SHP77 treated with DMSO at 0.1 percent for 48 hours (cell line): ENCODE measurements at places on chromosomes 4 and X.
A peak's percentile ranks its signal among the peaks of the same experiment; 100 is the strongest.

DNA sequence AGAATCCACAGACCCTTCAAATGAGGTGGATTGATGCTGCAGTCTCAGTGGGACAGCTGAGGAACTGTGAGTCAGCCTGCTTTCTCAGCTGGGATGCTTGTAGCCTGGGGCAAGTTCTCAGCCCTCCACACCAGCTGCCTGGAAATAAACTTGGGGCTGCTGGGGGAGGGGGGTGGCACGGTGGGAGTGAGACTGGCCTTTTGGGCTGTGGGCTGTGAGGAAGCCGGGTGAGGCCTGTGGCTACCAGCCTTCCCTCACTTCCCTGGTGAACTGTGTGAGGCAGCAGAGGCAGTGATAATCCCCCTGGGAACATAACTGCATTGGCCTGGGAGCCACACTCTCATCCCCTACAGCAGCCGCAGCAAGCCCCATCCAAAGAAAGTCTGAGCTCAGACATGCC lies 114.5 kb upstream of the GUCY1A1 start:
- DNase-seq = no peak

DNA sequence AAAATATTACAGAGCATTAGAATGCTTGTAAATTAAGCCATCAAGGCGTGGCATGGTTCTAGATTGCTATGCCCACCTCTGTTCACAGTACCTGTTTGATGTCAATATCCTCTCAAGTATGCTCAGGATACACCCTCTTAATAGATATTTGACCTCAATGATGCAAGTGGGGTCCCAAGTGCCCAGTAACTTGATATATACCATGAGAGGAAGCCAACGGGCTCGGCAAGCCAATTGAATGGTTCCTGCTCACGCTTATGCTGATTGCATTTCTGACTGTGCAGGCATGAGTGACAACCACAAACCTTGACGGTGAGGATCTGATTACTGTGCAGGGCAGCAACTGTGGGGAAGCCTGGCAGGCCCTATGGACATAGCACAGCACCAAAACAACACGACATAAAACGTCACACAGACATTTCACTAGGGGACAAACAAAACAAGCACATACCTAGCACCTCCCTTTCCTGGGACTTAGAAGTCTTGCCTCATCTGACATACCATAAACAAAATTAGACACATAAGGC lies 179.1 kb upstream of the ETNPPL start:
- peak; percentile 44 for DNase-seq

- DNase-seq = no peak
These were observed 160.3 kb upstream of the RASGEF1B start for GRCh38 chr4:81631958-81632441.

- DNase-seq = no peak
These were observed 460.2 kb upstream of the FAT1 start for GRCh38 chr4:187183826-187184225.

DNA sequence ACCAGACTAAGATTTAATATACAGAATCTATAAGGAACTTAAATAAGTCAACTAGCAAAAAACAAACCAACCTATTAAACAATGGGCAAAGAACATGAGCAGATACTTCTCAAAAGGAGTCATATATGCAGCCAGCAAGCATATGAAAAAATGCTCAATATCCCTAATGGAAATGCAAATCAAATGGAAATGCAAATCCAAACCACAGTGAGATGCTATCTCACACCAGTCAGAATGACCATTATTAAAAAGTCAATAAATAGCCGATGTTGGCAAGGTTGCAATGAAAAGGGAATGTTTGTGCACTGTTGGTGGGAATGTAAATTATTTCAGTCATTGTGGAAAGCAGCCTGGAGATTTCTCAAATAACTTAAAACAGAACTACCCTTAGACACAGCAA lies 97.0 kb upstream of the SLC6A14 start:
- no peak for DNase-seq

- no peak for DNase-seq
These were observed 41.5 kb downstream of the ENOX2 start for GRCh38 chrX:130861462-130861861.

GRCh38 chr4:75895744-75896314 lies 6.4 kb downstream of the PPEF2 start:
- peak; percentile 28 for DNase-seq

GRCh38 chrX:53768451-53768850 lies 81.9 kb upstream of the HUWE1 start:
- no peak for DNase-seq

DNA sequence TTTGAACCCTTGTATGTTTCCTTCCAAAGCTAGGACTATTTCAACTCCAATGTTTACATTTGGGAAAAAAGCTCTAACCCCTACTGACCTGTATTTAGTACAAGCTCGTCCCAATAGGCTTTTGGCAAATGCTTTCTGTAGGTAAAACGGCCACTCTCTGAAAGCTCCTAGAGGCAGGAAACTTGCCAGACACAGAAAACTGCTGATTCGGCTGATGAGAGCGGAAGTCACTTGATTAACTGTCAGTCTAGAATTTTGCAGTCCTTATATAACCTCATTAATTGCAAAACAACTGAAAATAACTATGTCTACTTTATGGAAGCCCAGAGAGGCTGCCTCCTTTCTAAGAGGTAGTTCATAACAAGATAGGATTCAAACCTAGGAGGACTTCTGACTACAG lies 108.1 kb downstream of the TSPAN7 start:
- DNase-seq = no peak

DNA sequence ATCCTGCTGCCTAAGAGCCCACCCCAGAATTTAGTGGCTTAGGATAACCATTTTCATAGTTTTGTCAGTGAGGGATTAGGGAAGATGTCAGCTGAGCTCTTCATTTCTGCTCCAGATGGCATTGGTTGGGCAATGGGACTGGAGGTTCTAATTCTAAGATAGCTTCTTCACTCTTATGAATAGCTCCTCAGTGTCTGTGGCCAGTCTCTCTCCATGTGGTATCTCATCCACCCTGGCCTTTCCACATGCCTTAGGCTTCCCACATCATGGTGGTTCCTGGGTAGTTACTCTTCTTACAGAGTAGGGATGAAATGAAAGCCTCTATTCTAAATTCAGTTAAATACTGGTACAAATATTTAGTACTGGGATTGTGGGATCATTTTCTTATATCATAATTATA lies 31.3 kb downstream of the REPS2 start:
- DNase-seq = no peak

GRCh38 chr4:74266081-74266480 lies 42.2 kb upstream of the EPGN start:
- no peak for DNase-seq

DNA sequence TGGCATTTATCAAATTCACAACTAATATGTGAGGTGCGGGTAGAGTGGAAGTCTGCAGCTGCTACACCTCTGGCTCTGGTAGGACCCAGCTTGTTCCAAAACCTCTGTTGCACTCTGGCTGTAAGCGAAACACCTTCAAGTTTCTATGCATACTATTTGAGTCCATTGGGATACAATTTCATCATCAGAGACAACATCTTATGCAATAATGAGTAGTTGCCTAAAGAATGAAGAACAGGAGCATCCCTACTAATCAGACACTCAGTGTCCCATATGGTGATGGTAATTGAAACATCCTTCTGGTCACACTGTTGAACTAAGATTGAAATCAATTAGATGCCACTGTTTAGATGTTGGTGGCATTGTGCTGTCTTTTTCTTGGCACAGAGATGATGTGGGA lies 178.4 kb downstream of the MGST2 start:
- no peak for DNase-seq

GRCh38 chr4:78566834-78567499 lies 15.4 kb downstream of the ANXA3 start:
- no peak for DNase-seq

GRCh38 chr4:2141022-2141761 lies 82.1 kb downstream of the NAT8L start:
- DNase-seq = no peak

DNA sequence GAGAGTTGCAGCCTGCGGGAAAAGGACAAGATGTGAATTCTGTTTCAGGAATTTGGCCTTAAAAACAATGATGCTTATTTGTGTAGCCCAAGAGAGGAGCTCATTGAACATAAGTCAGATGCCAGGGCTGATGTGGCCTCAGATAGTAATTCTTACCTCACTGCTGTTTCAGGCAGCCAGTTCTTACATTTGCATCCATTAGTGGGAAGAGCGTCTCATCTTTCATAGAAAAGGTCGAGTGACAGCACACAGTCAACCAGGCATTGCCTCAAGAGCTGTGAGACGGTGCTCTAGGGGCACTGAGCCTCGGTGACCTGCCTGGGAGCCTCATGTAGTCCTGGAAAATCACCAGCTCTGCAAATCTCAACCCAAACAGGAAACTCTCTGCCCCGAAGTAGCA lies 174.9 kb upstream of the FRG1 start:
- no peak for DNase-seq

- DNase-seq = no peak
These were observed 10.6 kb upstream of the GPR174 start for GRCh38 chrX:79133904-79134303.

GRCh38 chrX:68396953-68397352 lies 36.3 kb downstream of the OPHN1 start:
- DNase-seq = no peak

DNA sequence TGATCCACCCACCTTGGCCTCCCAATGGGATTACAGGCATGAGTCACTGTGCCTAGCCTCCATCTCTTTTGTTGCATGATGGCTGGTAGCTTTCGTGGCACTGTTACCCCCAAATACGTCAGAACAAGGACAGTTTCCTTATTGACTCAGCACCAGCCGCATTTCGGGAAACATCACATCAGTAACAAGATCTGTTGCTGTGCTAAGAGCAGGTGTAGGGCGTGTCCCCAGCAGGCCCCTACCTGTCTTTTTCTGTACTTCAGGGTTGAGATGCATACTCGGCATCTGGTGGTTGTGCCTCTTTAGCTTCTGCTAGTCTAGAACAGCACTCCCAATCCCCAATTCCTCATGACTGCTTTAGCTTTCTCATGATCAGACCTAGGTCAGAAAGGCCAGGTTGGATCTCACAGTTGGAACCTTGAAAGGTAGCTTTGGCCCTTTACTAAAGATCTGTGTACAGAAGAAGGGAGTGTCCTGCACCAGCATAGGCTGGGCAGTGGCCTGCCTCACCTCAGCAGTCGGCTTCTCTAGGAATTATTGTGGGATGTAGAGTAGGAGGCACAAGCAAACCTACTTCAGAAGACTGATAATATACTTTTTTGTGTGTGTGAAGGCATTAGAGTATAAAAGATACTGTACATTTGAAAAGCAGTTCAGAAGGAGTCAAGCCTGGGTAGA lies 36.8 kb downstream of the NSD2 start:
- DNase-seq = no peak

DNA sequence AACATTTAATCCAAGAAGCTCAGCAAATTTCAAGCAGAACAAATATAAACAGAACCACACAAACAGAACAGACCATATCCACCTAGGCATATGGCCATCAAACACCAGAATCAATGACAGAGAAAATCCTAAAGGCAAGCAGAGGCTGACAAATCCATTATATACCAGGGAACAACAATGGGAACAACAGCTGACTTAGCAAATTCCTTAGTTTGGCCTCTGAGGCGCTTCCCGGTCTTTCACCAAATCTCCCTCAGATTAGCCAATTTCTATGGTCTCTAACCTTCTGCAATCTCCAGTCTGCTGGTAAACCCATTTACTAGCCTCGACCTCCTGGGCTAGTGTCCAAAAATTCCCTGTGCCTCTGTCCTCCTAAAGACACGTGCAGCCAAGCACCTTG lies 59.2 kb downstream of the GPR143 start:
- no peak for DNase-seq

DNA sequence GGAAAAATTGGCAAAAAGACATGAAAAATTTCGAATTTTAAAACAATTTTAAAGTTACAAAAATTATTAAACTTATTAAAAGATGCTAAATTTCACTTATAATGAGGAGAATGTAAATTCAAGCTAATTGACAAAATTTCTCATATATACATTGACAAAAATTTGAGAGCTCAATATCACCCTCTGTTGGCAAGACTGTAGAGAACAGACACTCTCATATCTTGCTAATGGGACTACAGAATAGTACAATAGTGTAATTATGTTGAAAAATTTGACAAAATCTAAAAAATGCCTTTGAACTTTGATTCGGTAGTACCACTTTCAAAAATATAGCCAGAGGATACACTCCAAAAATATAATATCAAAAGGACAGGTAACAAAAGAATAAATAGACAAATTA lies 29.8 kb downstream of the DCAF8L2 start:
- DNase-seq = no peak

DNA sequence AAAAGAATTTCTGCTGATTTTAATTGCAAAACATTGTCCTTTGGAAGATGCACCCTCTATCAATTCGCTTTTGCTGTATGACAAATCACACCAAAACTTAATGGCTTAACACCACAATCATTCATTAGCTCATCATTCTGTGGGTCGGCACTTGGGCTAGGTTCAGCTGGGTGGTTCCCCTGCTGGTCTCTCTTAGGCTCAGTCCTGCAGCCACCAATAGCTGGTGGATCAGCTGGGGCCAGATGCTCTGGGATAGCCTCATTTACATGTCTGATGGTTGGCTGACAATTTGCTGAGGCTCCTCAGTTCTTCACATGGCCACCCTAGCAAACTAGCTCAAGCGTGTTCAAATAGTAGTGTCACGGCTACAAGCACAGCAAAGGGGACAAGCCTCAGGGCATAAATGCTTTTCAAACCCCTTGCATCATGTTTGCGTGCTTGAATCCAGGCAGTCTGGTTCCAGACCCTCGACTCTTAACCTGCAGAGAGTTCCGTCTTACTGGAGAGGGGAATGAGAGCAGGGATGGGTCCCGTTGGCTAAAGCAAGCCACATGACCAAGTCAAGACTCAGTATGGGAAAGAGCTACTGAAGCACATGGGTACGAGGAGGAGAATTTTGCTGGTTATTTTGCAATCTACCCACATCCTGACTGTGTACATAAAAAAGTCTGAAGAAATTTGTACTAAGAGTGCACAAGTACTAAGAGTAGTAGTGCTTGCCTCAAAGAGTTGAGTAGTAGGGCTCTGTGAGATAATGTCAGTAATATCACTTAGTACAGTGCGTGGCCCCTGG lies 7.5 kb upstream of the ACSL1 start:
- DNase-seq = no peak

DNA sequence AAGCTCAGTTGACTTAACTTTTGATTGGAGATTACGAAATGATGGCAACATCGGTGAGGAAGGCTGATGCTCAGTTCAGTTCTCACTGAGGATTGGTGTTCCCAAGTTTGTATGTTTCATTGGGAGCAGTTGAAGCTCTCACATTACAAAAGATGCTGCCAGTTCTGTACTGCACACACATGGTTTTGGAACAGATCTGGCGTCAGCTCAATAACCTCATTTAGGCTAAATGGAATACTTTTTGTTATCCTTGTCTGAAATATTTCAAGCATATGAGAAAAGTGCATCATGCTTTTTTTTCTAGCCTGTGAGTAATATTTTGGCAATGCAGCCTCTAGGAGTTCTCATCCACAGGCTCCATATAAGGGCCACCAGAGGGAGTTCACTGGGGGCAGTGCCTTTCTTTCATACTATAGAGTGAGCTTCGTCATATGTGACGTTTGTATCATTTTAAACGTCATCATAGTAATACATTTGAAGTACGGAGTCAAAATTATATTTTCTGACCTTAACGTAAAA lies 4.1 kb downstream of the ENPEP start:
- DNase-seq = no peak

GRCh38 chr4:124936427-124936826 lies 223.9 kb upstream of the ANKRD50 start:
- peak; percentile 14 for DNase-seq
